ENCODE measurements at places on chromosomes 16 and 17.

GRCh38 chr17:83107656-83108048, 28.2 kb downstream of the METRNL start:
- DNase-seq = no peak

DNA sequence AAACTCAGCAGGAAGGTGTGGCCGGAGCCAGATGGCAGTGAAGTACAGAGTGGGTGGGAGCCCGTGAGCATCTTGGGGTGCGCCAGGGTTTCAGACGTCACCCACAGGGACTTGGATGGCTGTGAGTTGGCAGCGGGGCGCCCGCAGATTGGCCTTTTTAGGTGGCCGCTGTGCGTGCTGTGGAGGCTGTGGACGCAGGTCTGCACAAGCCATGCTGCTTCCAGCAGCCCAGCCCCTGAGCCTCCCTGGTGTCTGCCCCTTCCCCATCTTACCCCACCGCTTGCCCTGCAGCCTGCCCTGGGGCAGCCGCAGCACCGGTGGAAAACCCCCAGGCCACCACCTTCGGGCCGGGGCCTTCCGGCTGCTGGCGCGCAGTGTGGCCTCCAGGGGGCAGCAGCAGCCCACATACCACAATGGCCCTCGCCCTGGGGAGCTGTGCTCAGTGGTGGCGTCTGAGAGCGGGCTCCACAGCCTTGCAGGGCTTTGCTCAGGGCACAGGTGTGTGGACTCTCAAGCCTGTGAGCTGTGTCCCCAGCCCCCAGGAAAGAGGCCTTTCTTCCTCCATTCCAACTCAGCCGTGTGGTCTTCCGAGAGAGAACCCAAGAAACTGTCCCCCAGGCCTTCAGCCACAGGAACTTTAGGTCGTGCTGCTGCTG, 11.8 kb downstream of the ENDOV start:
- peak; percentile 94 for DNase-seq

GRCh38 chr17:31405890-31406371, 14.5 kb downstream of the RAB11FIP4 start:
- DNase-seq = no peak

- no peak for DNase-seq
These were observed 50.8 kb upstream of the CDR2 start for GRCh38 chr16:22425036-22425801.

DNA sequence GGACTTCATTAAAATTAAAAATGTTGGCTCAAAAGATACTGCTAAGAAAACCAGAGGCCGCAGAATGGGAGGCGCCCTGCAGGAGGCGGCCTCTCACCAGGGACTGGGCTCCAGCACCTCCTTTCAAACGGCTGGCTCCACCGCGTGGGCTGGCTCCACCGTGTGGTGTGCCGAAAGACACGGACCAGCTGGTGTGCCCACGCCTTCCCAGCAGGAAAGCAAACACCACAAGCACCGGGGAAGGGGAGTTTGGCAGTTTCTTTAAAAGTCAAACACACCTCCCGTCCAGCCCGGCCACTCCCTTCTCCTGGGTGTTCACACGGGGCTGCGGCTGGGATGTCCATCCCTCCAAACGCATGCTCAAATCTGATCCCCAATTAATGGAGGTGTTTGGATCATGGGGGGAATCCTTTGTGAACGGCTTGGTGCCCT, 13.9 kb downstream of the HAGH start:
- peak; percentile 68 for DNase-seq

DNA sequence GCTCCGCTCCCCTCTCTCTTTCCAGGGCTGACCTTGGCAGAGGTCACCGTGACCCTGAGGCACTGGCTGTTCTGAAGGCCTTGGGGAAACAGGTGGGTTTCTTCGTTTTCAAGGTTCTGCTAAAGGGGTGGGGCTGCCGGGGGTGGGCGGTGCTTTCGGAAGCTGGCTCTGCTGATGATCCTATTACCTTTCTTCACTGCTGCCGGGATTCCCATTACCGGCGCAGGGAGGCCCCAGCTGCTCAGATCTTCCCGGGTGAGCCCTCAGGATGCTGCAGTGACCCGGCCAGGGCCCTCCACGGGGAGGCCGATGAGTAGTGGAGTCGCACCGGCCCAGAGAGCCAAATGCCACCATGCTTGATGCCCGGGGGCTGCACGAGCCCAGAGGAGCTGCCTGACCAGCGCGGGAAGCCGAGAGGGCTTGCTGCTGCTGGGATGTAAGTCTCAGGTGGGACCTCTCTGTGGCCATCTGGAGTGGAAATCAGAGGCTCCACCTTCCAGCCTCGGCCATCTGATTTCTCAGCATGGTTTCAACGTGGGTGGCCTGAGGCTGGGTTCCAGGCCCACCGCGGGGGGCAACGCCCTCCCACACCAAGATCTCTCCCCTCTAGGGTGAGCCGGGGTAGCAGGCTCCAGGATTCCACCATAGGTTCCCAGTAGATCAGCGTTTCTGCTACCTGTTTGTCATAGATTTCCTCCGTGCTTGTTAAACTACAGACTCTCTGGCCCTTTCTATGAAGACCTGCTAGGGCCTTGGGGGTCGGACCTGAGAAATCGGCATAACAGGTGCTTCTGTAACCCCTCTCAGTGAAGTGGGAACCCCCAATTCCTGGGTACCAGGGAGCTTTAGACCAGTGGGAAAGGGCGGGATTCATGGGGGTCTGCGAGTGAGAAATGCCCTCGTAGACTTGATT, 21.6 kb upstream of the ADCY7 start:
- no peak for DNase-seq

- no peak for DNase-seq
These were observed 86.1 kb downstream of the KANSL1 start for GRCh38 chr17:46106966-46107644.

DNA sequence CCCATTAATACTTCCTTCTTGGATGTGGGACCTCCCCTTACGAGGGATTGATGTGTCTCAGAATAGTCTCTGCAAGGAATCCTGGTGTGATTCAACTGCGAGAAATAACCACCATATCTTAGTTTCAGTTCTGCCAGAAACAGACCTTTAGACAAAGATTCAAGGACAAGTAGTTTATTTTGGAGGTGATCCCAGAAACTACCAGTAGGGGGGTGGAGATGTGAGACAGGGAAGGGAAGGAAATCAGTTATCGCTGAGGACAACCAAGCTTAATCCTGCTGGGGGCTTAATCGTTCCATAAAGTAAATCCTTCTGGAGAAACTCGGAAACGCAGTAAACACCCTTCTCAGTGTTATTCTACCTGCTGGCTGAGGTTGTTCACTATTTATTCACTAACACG, 5.0 kb upstream of the SDR42E1 start:
- DNase-seq = peak; percentile 27

- no peak for DNase-seq
These were observed 160.6 kb downstream of the CYLD start for GRCh38 chr16:50902457-50902856.

Data from HEK293T (cell line).